ENCODE measurements at places on chromosomes 11 and 22.

DNA sequence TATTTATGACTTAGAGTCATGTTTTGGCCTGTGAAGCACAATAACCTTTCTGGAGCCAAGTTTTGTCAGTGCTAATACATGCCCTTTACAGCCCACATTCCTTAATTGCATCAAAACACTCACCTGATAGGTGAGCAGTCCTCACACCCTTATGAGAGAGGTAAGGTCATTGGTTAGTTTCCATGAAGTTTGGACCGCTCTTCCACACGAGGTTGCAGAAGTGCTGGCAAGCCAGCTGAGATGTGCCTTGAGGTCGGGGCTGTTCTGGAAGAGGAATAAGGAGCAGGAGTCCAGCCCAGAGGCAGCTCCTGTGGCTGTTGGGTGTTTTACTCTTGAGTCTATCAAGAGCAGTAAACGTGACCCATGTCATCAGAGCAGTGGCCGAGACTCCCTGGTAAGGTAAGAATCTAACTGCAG is 76.3 kb downstream of the CYB5R2 start:
- DNase-seq, result no peak

DNA sequence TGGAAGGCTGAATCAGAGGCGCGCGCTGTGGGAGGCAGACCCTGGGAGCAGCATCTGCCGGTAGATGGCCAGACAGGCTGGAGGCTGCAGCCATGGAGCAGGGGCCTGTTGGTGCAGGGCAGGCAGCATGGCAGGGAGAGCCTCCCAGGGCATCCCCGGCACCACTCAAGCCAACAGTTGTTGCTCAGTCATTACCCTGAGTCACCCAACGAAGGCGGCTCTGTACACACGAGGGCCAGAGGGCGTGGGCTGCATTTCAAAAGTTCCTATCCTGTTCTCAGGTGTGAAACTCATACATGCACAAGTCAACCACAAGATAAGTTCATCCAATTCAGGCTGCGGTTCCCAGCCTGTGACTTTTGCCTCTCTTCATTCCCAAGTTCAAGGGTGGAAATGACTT is 2.6 kb downstream of the ANO1 start:
- no peak for DNase-seq

- no peak for DNase-seq
These were observed 10.0 kb downstream of the RHOG start for GRCh38 chr11:3830730-3831129.

GRCh38 chr11:92804388-92804966 is 165.0 kb upstream of the MTNR1B start:
- no peak for DNase-seq

DNA sequence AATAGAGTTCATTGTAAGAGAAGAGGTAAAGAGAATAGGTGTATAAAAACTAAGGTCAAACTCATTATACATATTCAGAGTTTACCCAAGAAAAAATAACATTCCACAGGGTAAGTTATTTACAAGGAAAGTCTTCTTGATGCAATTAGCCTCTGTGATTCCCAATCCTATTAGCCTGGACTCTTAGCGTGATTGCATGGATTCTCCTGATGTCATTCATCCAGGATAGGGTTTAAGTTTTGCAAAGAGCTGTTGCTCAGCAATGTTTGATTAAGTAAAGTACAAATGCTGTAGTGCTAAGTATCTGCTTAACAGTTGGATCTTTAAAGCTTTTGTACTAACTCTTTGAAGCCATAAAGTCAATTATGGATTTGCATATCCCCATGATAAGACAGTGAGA is 767.8 kb upstream of the LUZP2 start:
- DNase-seq, result no peak

DNA sequence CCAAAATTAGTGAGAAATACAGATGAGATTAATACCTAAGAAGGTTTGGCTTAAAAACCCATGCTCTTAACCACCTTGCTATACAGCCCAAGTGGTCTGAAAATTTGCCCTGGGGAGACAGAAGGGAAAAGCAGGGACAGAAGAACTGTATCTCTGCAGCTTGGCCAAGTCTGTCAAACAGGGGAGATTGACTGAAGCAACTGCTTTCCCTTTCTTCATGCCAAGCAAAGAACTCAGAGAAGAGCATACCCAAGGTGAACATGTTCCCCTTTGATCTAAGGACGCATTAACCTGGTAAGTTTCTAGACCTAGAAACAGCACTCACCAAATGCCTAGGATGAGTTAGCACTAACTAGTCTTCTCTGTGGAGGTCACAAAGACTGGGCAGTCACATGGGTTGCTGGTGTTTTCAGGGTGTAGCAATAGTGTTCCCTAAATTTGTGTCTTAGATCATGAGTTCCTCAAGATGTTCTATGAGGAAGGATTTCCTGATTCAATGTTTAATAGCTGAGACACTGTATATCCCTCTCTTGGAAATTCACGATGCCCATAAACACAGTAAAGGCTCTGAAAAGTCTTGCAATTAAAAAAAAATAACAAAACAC is 75.6 kb upstream of the GRAMD1B start:
- DNase-seq, result no peak

GRCh38 chr22:17972385-17973191 is 51.8 kb downstream of the MICAL3 start:
- DNase-seq, result no peak

DNA sequence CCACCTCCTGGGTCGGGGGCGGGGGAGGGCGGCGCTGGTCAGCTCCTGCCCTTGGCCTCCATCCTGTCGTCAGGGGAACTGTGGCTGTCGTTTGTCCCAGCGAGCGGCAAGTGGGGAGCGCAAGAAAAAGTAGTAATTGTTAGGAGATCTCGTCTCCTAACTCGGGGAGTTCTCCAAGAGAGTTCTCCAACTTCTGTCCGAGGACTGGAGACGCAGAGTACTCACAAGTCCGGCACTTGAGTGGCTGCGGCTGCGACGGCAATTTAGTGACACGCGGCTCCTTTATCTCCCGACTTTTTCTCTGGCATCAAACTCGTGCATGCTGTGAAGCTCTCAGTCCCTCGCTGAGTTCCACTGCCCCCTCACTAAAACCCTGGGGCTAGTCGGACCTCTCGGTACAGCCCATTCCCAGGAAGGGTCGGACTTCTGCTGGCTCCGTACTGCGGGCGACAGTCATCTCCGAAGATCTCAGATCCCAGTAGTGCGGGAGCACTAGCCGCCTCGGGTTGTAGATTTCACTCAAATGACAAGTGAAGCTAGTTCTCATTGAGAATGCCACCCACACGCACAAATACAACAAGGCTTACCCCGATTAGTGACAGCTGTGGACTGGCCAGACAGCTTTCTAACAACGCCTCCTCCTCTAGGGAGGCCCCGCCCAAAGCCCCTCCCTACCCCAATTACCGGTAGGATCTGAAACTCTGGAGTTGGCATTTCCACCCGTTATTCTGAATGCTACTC is at the start of gene PGR:
TSS of gene PGR (minus strand) at position 611 of the 741 bp plus-strand sequence. CDS start 743 bp downstream, outside the sequence.
- DNase-seq, result no peak

DNA sequence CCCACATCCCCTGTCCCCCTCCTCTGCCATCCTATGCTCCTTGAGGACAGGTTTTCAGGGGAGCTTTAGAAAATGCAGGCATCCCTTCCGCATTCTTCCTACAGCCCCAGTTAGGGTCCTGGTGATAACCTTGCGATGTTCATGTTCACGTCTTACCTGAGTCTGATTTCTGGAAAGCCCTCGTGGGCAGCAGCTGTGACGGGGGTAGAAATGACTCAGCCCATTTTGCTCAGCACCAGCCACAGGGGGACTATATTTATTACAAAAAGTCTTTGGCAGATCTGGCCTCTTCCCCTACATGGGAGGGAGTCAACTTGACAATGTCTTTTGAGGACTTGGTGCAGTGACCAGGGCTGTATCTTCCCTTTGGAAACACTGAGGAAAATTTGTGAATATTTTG is 12.3 kb downstream of the PKNOX2 start:
- DNase-seq, result no peak

GRCh38 chr11:84089072-84090057 is 803.2 kb upstream of the CCDC90B start:
- DNase-seq, result no peak

- DNase-seq, result no peak
These were observed 31.7 kb downstream of the NEAT1 start for GRCh38 chr11:65454311-65454695.

DNA sequence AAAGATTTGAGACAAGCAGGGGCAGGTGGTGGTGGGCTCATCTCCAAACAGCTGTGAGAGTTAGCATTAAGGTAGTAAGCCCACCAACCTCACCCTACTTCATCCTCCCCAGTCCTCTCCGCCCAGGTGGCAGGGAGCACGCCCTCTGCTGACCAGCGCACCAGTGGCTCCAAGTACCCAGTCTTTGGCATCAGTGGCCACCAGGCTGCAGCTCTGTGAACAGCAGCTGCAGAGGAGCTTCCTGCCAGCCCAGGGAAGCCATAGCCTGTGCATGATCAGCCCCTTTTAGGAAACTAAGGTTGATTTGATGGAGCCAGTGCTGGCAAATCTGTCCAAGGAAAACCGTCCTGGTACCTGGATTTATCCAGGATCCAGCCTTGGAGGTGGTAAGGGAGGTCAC is 21.7 kb downstream of the CAVIN3 start:
- DNase-seq, result peak; percentile 47

GRCh38 chr11:66529069-66529468 is 16.8 kb downstream of the ZDHHC24 start:
- no peak for DNase-seq

DNA sequence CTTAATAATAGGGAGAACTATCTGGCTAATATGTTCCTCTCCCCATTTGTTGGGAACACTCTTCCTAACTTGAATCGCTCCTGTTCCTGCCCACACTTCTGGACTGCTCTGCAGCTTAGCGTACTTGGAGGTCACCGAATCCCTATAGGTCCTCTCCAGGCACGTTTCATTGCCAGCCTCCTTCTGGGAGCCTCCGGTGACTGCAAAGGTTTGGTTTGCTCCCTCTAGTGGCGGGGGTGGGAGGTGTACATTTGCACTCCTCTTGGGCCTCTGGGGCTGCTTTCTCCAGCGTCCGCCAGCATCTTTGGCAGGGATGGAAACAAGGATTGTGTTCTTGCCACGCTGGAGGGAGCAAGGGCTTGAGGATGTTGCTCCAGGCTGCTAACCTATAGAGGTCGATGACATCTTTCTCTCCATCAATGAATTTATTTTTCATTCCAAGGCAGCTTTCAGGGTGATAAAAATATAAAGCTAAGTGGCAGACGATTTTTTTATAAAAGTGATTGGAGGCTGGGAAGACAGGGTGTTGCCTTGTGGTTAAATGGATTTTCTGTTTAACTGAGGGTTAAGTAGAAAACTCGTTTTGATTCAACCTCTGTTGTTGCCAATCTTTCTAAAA is 48.7 kb downstream of the TSPAN18 start:
- DNase-seq, result peak; percentile 70

DNA sequence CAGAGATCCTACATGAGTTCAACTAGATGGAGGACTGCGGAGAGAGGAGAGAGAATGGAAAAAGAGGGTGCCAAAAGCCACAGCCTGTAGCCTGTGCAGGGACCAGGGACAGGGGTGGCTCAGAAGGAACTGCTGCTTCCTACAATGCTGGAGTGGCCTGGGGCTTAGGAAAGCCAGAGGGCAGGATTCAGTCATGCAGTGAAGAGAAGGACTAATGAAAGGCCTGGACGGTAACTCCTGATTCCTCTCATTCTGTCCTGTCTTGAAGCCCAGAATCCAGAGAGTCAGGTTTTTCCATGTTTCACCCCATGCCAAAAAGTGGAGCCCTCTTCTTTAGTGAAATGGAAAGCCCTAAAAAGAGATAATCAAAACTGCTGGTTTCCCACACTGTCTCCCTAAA is 48.4 kb upstream of the INCENP start:
- no peak for DNase-seq

DNA sequence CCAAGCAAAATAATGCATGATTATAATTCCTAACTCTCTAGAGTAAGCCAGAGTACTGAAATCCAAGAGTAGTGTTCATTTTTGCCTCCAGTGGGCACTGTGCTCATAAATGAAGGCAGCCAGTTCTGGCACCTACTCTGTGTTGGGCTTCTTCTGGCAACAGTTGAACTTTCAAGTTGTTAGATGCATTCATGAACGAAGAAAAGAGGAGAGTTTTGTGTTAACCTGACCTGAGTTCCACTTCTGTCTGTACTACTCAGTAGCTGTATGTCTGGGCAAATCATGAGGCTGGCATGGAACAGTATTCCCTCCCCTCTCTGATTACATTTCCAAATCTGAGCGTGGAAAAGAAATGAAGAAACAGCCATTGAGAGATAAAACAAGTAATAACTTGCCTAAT is 20.3 kb upstream of the TENM4 start:
- DNase-seq, result no peak

GRCh38 chr11:77055101-77055561 is 11.6 kb upstream of the CAPN5 start:
- no peak for DNase-seq

DNA sequence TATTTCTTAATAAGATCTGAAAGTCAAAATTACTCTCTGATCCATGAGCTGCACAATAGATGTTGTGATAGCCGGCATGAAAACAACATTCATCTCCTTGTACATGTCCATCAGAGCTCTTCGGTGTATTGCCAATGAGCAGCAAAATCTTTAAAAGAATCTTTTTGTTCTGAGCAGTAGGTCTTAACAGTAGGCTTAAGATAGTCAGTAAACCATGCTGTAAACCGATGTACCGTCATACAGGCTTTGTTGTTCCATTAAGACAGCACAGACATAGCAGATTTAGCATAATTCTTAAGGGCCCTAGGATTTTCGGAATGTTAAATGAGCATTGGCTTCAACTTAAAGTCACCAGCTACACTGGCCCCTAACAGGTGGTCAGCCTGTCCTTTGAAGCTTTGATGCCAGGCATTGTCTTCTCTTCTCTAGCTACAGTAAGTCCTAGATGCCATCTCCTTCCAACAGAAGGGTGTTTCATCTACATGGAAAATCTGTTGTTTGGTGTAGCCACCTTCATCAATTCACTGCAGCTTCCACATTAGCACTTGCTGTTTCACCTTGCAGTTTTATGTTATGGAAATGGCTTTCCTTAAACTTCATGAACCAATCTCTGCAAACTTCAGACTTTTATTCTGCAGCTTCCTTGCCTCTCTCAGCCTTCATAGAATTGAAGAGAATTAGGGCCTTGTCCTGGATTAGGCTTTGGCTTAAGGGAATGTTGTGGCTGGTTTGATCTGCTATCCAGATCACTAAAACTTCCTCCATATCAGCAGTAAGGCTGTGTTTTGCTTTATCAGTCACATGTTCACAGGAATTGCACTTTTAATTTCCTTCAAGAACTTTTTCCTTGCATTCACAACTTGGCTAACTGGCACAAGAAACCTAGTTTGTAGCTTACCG is 28.4 kb downstream of the RRP8 start:
- DNase-seq, result no peak

DNA sequence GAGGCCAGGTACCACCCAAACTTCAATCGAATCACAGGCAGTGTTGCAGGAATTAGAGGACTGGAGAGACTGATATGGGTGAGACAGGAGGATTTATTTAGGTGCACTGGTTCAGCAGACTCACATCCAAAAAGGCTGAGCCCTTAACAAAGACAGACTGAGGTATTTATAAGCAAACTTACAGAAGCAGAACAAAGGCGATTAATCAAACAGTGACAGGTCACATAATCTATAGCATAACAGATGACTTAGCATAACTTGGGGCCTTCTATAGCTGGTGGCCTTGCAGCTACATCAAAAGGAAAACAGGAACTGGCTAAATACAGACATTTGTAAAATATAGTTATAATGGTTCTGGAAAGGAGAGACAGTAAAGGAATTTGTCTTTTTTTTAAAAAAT is 2.1 kb downstream of the APOBEC3B start:
- DNase-seq, result no peak

Measured in activated CD8-positive, alpha-beta memory T cell treated with anti-CD3 and anti-CD28 coated beads, Interleukin-2, amount 10 ng/mL, durations not matched to agents 7 days and 5 days (primary cell).